ENCODE measurements at places on chromosomes 5 and 9.

- no peak for DNase-seq
Observed at GRCh38 chr5:31434898-31435297, 97.0 kb downstream of the DROSHA start.

GRCh38 chr5:151664694-151665585 lies 21.8 kb downstream of the SPARC start:
- no peak for DNase-seq

GRCh38 chr9:130433168-130433946 lies 11.4 kb upstream of the ASS1 start:
- DNase-seq: no peak

GRCh38 chr5:93189707-93190120 lies 391.3 kb downstream of the NR2F1-AS1 start:
- DNase-seq: no peak

- no peak for DNase-seq
Observed at GRCh38 chr5:40490464-40491111, 189.1 kb upstream of the PTGER4 start.

GRCh38 chr5:116554764-116555163 lies 19.9 kb downstream of the SEMA6A start:
- DNase-seq: no peak

GRCh38 chr5:174387448-174387847 lies 336.9 kb upstream of the MSX2 start:
- DNase-seq: no peak

DNA sequence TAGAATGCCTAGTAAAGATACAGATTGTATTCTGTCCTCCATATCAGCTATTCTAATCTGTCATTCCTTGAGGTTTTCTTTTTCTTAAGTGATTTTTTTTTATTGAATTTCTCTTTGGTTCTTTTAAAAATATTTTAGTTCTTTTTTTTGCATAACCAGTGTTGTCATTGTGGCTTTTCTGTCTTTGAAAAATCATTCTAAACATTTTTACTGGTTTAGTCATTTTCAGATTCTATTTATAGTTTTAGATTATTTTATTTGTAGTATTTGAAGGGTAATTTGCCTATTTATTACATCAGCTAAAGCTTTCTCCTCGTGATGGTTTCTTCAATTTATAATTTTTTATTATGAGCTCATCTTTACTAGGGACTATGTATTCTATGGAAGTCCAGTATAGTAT lies 78.1 kb downstream of the NDUFAF2 start:
- no peak for DNase-seq

DNA sequence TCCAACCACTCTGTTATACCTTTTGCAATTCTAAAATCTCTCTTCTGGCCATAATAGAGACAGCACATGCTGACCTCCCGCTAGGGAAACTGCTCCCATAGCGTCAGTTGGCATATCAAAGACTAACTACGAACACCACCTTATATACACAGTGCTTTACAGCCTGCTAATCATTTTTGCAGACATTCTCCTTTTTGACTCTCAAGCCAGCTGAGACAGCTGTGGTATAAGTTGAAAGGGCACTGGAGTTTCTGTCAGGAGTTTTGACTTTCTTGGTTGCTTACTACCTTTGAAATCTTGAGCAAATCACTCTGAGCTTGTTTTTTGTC lies 160.2 kb upstream of the TBCA start:
- DNase-seq: no peak

- DNase-seq: no peak
Observed at GRCh38 chr5:170305646-170306025, 8.1 kb upstream of the LCP2 start.

DNA sequence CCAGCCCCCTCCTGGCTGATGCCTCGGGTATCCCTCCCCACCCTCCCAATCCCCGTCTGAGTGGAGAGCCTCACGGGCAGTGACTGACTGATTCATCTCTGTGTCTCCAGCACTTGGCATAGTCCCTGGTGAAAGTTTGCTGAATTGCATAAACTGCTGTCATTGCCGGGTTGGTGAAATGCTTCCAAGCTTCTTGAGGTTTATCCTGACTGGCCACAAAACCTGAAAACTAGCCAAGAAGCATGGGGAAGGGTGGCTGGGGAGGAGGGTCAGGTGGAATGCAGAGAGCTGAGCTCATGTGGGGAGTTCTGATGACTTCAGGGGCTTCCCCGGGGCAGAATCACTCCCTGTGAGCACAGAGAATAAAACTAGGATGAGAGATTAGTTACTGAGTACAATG lies 56.9 kb upstream of the GGTA1 start:
- no peak for DNase-seq

DNA sequence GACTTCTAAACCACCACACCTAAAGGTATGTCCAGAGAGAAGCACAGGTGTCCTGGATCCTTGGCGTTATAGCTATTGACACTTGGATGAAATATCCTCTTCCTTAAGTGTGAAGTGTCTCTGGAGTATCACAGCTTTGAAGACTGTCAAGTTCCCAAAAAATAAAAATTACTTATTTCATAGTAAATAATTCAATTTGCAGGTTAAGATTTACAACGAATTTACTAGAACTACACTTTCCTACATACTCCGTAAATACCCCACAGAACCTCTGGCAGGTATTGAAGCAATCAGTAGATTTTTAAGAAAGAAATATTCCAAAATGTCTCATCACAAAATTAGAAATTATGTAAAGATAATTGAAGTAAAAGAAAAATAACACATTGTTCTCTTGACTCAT lies 27.1 kb upstream of the POC5 start:
- DNase-seq: no peak

DNA sequence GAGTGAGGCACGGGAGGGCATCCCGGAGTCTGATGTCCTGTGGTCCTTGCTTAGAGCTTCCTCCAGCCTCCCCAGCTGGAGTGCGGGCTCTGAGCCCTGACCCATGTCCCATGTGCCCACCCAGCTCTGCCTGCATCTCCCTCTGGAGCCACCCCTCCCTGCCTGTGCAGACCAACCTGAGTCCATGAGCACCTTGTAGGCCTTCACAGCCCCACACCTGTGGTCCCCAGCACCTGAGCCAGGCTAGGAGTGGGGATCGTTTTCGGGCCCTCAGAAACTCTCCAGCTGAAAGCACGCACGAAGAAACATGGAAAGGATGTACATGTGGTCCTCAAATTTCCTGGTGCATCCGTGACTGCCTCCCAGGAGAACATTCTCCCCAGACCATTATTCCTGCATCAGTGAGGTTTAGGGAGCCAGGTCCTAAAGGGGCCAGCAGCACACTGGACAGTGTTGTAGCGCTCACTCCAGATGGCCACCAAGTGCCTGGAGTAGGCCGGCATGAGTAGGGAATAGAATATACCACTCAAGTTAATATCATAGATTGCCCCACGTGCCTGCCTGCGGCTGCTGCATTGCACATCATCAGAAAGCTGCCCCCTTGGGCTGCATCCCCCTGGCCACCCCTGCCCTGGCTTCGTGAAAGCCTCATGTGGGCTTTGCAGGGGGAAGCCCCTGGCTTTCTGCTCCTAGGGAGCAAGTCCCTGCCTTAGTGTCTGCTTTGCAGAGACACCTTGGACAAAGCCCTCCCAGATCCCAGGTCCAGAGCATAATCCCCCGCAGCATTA lies 80.6 kb downstream of the WNK2 start:
- DNase-seq: no peak

- DNase-seq: no peak
Observed at GRCh38 chr5:96816411-96816939, 8.7 kb upstream of the ERAP1 start.

DNA sequence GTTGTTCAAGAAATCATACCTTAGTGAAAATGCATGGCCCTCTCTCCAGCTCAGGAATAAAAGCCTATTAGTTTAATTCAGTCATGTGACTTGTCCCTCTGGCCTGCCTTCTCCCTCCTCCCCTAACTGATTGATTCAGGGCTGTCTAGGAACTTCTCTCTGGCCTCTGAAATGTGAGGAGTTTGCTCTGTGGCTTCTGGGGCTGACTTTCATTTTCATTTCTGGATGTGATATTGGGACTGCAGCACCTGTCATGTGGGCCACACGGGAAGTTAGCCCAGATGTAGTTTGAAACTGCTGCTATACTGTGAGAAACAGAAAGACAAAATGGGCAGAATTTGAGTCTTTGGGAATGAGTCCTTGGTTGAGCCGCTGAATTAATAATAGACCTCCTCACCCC lies 44.8 kb downstream of the PARP8 start:
- DNase-seq: no peak

- DNase-seq: no peak
Observed at GRCh38 chr5:146002491-146002890, 66.1 kb downstream of the SH3RF2 start.

GRCh38 chr5:14011089-14012020 lies 66.9 kb upstream of the DNAH5 start:
- peak; percentile 71 for DNase-seq

GRCh38 chr5:68426586-68426985 lies 211.0 kb downstream of the PIK3R1 start:
- no peak for DNase-seq

GRCh38 chr5:160359816-160360215 lies 10.6 kb downstream of the C1QTNF2 start:
- DNase-seq: no peak

DNA sequence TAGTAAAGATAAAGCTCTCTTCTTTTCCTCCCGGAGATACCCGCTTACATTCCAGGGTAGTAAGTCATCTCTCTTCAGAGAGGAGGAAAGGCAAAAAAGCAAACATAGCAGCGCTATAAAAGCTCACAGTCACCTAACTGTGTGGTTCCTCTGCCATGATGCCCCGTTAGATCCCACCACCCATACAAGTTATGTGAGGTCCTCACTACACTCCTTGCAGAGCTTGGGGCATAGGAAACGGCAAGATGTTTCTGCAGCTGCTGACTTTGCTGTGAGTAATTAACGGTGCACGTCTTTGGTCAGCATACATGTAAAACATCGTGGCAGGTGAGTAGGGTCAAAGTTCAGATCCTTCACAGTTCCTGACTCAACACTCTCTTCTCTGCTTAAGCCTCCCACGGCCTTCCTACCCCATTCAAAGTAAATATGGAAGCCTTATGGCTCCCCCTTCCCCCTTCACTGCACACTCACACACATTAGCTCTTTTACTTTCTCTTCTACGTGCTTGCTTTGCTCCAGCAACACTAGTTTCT lies 218.9 kb downstream of the DIRAS2 start:
- no peak for DNase-seq

DNA sequence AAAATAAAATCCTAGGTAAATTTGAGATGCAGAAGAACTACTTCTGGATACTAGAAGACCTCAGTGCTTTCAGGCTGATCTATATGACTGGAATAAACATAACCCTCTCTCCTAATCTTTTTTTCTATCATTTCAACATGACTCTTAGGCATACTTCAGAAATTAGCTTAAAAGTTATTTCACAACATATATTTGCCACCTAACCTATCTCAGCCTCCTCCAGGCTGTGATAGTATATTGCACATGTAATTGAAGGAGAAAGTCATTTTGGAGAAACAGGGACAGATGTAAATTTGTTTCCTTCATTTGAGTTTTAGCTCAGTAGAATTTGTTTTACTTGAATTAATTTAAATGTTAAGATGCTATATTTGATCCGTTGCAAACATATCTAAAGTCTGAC lies 1932.3 kb upstream of the CDH6 start:
- no peak for DNase-seq

- DNase-seq: no peak
Observed at GRCh38 chr5:162091336-162091735, 23.8 kb downstream of the GABRG2 start.

DNA sequence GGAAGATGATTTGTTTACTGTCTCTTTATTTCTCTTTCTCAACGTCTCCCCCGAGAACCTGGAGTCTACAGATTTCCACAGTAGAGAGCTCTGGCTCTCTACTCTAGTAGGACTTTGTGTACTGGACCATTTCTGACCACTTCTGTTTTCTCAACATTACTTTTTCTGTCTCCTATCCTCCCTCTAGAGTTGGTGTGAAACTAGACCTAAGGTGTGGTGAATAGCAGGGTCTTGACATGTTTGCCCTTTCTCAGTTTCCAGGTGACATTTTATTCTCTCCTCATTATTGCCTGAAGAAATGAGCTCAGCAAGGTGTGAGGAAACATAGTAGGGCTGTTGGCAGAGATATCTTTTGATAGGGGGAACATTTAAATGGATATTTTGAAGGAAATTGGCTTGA lies 62.1 kb upstream of the IL6ST start:
- no peak for DNase-seq

DNA sequence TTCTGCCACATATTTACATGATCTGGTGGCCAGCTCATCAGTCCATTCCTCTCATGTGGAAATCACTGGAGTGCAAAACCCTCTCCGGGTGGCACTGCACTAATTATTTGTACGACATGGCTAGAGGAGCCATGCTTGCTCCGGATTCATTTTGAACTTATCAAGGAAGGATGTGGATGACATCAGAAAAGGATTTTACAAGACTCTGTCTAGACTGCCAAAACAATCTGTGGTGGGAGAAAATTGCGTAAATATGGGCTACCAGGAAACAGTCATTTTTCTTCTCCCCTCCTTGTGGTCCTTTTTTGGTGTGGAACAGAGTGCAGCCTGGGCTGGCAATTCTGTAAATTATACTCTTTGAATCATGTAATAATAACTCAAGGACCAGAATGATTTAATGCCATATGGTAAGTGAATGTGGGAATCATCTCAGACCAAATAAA lies 123.4 kb upstream of the IFNE start:
- no peak for DNase-seq

DNA sequence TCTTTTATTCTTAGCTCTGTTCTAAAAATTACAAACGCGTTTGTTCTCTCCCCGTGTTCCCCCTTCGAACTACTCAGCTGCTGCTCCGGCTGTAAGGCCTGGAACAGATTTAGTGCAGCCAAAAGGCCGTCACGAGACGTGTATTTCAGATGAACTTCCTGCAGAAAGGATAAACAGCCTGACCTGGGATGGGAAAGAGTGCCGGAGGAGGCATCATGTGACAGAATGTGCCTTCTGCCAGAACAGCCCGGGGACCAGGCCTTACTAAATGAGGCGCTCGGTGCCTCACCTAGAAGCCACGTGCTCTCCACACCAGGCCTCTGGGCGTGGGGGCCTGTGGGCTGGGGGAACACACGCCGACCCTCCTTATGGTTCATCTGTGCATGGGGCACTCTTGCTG lies 94.7 kb downstream of the PPARGC1B start:
- DNase-seq: no peak

DNA sequence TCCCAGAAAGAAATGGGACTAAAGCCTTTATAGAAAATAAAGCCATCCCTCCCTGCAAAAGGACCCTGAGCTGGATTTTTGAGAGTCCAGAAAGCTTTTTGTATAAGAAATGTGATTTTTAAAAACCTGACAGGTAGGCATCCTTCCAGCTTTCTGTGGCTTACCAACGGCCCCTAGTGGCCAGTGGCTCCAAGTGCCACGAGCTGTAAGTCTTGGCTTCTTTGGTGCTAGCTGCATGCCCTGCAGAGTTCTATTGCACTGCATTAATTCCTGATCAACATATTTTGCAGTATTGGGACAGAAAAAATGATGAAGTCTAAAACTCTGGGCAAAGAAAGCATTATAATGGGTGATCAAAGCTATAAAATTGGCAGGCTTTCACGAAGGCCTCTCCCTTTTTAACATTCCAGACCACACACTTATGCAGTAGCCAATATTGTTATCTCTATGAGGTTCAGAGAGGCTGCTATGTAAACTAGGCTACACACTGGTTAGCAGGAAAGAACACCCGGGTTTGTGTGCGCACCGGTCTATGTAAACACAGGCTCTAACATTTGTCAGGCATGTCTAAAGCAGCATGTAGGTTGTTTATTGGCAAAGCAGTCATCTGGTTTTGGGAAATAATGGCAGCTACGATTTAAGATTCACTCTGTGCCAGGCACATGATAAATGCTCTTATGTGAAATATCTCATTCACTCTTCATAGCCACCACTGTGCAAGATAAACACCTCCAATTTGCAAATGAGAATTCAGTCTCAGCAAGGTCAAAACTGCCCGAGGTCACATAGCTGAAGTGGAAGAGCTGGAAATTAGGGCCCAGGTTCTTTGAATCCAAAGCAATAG lies 55.2 kb downstream of the NMUR2 start:
- peak; percentile 6 for DNase-seq

Measured in renal cortex interstitium (tissue), 15 donors.